ENCODE measurements at places on chromosomes 7 and 10.

GRCh38 chr7:127893547-127893946 lies 137.7 kb downstream of the LRRC4 start:
- no peak for DNase-seq

GRCh38 chr7:8386926-8387550 lies 46.4 kb upstream of the NXPH1 start:
- no peak for DNase-seq

- DNase-seq: no peak
These were observed 105.8 kb downstream of the GPR158 start for GRCh38 chr10:25280573-25280972.

- no peak for DNase-seq
These were observed 101.8 kb upstream of the MKLN1 start for GRCh38 chr7:131225619-131226513.

DNA sequence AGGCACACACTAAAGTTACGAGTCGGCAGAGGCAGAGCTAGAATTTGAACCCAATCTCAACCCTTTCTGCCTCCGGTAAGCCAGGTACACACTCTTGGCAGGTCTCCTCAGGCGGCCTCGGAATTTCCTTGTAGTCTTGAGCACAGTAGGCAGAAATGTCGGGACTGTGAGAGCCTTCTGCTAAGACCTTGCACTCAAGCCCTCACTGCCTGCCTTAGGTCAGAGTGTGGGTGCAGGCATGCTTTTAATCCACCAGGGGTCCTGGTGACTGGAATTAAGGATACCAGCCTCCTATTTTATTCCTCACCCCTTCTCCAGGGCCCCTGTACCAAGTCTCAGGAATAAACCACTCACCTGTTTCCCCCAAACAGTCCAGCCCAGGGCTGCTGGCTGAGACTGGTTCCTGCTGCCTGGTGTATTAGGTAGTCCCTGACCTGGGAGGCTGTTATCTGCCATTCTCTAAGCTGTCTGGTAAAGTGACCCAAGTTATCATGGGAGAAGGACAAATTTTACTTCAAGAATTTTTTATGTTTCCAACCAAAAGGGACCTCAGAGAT lies 855 bp downstream of the ATP6V1F start:
- DNase-seq: peak; percentile 60

DNA sequence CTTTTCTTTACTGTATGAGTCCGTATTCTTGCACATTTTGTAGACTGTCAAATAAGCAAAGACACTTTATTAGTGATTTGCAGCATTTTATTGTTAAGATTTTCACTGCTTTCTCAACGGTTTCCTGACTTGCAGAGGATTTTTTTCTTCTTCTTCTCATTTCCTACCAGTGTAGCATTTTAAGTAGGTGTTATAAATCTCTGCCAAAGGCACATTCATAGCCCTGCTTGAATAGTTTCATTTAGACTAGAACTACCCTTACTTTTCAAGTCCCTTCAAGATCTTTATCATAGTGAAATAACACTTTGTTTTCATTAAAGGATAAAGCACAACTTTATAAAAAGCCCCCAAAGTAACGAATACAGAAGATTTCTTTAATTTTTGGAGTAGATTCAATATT lies 271.4 kb downstream of the TSPAN12 start:
- no peak for DNase-seq

DNA sequence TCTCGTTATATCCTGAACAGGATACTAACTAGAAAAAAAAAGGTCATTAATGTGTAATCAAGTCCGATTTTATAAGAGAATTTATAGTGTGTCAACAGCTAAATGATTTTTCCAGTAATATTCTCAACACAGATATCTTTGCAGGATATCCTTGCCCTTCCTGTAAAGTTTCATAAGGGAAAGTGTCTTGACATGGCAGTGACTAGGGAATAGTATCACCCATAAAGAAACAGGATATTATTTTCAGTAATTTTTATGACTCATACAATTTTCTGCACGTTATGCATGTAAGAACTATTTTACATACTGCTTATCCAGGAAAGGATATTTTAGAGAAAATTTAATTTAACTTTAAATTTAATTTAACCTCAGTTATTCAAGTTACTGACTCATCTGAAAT lies 19.5 kb upstream of the PNLIP start:
- no peak for DNase-seq

- no peak for DNase-seq
These were observed 222.4 kb downstream of the BICC1 start for GRCh38 chr10:58735087-58735486.

DNA sequence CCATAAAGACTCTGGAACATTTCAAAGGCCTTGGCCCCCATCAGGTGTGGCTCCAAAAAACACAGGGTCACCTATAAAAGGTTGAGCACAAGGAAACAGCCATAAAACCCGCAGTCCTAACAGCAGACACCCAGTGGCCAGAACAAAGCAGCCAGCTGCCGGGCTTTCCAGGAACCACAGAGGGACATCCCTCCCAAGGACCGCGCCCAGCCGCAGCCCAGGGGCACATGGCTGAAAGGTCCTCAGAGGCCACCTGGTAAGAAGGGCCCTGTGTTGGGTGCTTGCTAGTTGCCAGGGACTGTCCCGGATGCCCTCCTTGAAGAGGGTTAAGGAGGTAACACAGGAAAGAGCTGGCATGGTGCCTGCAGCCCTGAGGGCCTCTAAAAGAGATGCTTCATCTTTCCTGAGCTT lies 32.7 kb downstream of the KCNMA1 start:
- DNase-seq: no peak

DNA sequence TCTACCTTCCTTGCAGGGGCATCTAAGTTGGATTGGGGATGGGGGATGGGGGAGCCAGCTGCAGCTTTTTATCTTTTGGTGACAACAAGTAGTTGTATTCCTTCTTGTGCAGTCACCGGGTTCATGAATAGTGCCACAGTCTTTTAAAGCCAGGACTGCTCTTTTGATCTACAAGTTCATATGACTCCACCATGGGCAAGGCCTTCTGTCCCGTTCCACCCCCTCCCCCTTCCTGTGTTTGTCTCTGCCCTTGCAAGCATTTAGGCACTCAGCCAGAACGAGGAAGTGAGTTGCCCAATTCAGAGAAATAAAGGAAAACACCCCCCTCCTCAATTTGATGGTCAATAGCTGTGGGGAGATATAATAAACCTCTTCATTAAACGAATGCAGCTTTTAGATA lies 44.8 kb upstream of the EGR2 start:
- DNase-seq: no peak

- no peak for DNase-seq
These were observed 2.9 kb downstream of the ZNF365 start for GRCh38 chr10:62377026-62377415.

DNA sequence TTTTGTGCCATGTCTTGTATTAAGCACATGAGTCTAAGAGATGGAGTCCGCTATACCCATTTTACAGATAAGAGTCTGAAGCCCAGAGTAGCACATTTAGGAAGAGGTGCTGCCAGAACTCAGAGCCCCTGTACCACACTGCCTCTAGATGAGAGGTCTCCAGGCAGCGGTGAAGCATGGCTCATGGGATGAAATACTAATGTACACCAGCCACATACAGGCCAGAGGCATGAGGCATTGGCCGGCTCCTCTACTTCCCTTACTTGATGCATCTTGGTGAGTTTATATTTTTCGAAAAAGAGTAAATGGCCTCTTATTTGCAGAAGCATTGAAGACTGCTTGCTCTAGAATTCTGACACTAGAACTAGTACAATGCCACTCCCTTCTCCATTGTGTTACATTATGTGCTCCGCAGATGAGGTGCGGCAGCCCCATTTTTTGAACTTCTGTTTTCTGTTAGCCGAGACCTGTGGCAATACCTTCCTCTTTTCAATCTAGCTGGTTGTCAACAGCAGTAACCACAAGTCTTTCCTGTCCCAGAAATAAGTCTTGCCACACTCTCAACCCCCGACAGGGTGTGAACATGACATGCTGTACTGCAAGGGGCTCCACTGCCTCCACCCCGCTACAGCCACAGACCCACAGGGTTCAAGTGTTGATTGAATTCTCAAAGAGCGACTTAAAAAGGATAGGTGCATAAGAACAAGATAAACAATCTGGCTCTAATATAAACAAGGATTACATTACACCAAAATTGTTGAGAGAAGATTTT lies 145.3 kb downstream of the CELF2 start:
- no peak for DNase-seq

DNA sequence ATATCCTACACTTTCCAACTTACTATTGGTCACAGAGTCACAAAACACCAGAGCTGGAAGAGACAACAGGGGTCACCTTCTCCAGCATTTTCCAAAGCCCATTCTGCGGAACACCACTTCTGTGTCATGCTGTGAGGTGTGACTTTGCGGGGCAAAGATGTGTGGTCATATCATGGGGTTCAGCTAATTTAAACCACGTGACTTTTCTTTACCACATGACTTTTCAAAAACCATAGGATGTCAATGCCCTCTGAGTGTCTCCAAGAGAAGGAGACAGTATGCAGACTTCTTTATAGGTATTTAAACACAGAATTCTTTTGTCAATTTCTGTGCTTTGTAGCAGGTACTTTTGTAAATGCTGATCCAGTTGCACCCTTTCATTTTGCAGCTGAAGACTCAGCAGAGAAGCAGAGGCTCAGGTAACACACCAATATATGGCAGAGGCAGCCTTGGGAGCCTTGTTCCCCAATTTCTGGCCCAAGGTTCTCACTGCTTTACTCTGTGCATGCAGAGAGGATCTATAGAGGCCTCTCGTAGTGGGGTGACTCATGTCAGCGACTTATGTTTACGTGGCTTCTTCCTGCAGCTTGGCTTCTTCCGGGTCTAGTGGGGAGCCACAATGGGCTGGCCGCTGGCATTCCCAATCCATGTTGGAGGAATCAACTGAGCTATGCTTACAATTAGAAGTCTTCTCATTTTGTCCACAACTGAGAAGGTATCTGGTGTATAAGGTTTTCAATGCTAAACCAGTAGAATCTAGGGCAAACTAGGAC lies 104.0 kb upstream of the RHOBTB1 start:
- DNase-seq: no peak

DNA sequence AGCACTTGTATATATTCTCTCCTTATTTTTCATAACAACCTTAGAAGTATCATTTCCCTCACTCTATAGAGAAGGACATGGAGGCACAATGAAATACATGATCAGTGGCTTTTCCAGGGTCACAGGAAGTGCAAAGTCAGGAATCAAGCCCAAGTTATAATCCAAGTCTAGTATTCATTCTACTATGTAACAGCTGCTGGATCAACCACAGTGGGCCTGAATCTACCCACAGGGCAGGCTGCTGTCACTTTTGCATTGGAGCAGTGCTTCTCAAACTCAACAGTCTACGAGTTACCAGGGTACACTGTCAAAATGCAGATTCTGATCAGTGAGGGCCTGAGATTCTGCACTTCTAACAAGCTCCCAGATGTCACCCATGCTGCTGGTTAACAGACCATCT lies 18.3 kb downstream of the ZDHHC16 start:
- DNase-seq: no peak

- no peak for DNase-seq
These were observed 6.8 kb upstream of the NODAL start for GRCh38 chr10:70448236-70448635.

DNA sequence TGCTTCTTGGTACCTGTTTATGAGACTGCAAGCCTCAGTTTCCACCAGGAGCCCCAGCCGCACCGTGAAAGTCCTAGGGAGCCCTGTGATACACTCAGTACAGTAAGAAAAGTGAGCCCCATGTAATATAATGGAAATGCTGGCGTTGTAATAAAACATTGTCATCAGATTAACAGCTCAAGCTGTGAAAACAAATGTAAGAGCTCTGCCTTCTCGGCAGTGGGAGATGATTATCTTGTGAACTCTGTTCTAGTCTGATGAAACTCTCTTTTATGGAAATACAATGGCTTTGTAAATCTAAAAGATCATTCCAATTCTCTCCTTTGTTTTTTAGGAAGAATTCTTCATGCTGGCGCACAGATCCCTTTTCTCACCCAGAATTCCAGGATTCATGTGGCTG lies 299.9 kb downstream of the ABCA13 start:
- DNase-seq: no peak

- DNase-seq: no peak
These were observed 81.3 kb upstream of the SFMBT2 start for GRCh38 chr10:7491949-7492659.

DNA sequence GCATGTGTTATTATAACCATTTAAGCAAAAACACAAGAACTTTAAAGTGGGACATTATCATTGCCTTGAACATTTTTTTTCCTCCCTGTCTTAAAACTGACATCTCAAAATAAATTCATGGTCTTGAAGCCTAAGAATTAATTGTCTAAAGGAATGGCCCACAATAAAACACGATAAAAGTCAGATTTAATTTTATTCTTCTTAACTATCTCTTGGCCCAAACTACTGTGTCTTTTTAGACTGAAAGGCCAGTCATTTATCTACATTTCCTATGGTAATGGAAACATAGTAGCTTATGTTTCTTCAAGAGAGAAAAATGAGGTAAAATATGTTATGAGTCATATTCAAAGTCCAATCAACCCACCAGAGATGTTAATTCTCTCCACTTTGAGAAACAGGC lies 24.4 kb upstream of the ETV1 start:
- DNase-seq: no peak

DNA sequence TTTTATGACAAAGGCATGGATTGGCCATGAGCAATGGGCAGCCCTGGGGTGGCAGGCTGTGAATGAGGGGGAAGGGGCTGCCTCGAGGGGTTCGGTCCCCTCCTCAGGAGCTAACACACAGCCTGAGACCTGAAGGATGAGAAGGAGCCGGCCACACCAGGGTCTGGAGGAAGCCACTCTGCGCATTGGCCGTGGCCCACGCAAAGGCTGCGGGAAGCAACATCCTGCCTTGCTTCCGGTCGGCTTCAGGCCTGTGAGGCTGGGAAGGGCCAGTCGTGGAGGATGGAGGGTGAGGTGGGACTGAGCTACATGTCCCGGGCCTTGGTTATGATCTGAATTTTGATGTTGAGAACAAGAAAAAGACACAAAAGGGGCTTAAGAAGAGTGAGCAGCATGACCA lies 49.4 kb downstream of the RGS10 start:
- DNase-seq: no peak

Measured in NT2/D1 (cell line).